ENCODE measurements at places on chromosomes 5 and 9.

- no peaks in the 10 kb centered on the region for H3K36me3 ChIP-seq
- peaks cover 32% of the 10 kb centered on the region for H3K4me1 ChIP-seq
- DNase-seq = no peak
- no peak overlapping the region for H3K4me3 ChIP-seq
- no peak overlapping the region for H3K27ac ChIP-seq
Measured at GRCh38 chr9:31275419-31275818, 1109.0 kb upstream of the ACO1 start.

GRCh38 chr9:123642291-123643278, 286.6 kb downstream of the CRB2 start:
- H3K27me3 ChIP-seq = no peaks in the 10 kb centered on the region
- H3K4me1 ChIP-seq = peaks cover 31% of the 10 kb centered on the region
- peaks cover 2% of the 10 kb centered on the region for H3K36me3 ChIP-seq
- H3K27ac ChIP-seq = no peak overlapping the region
- no peak overlapping the region for H3K4me3 ChIP-seq
- no peak for DNase-seq

DNA sequence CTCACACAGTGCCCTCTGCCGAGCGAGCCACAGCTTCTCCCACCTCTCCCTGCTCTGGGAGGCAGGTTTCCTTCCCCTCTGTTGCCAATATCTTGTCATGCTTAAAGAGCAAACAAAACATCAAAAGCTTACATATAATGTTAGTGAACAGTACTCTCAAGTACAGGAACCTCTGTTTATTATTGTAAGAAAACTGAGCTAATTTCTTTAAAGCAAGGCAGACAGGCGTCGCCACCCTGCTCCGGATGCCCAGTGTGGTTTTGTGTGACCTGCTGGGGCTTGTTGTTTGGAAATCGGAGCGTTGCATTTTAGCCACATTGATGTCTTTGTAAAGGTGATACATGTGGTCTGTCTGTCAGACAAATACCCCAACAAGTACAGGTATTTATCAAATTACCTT, 401.4 kb upstream of the IRX1 start:
- H3K4me3 ChIP-seq = no peak overlapping the region
- DNase-seq = no peak
- no peaks in the 10 kb centered on the region for H3K4me1 ChIP-seq
- H3K36me3 ChIP-seq = no peaks in the 10 kb centered on the region

DNA sequence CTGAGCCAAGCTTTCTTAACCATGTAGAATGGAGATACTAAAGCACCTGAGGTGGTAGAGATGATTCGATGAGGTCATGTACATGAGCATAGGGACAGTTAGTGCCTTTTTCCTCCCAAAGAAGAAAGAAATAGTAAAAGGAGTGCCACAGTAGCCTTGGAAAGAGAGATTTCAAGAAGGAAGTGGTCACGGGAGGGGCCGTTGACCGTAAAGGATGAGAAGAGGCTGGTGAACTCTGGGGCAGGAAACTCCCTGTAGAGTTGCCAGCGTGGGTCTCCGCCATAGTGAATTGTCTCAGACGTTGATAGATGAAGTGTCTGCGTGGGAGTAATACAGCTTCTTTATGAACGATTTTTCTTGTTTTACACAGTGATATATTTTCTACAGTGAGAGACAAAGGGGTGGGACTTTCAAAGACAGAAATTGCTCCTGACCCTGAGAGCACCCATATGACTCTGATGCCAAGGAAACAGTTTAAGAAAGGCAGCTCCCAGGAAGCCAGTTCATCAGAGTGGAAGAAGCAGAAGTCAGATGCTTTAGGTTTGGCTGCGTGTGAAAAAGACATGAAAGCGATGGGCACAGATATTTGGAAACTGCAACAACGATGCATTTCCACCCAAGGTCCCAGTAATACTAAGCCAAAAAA, 41.3 kb downstream of the UGCG start:
- H3K4me1 ChIP-seq = peaks cover 31% of the 10 kb centered on the region
- H3K27me3 ChIP-seq = no peaks in the 10 kb centered on the region

All from activated T-cell treated with anti-CD3 and anti-CD28 coated beads, Interleukin-2, amount 50 U/mL, for 72 hours (primary cell).